Neural crest cell (in vitro differentiated cells): ENCODE measurements at places on chromosomes 12 and 14.

DNA sequence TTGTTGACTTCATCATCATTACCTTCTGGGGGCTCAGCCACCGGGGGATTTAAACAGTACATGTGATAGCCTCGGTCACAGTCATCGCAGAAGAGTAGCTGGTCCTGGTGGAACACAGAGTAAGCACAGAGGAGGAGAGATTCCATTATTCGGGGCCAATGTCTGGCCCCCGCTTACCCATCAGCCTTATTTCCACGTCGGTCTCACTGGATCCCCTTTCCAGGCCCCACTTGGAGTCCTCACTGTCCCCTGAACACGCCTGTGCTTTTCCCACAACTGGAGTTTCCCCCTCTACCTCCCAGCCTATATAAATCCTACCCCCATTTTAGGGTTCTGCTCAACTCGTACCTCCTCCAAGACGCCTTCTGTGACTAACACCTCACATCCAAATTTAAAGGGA, 274.0 kb downstream of the DPF3 start:
- DNase-seq, result no peak

DNA sequence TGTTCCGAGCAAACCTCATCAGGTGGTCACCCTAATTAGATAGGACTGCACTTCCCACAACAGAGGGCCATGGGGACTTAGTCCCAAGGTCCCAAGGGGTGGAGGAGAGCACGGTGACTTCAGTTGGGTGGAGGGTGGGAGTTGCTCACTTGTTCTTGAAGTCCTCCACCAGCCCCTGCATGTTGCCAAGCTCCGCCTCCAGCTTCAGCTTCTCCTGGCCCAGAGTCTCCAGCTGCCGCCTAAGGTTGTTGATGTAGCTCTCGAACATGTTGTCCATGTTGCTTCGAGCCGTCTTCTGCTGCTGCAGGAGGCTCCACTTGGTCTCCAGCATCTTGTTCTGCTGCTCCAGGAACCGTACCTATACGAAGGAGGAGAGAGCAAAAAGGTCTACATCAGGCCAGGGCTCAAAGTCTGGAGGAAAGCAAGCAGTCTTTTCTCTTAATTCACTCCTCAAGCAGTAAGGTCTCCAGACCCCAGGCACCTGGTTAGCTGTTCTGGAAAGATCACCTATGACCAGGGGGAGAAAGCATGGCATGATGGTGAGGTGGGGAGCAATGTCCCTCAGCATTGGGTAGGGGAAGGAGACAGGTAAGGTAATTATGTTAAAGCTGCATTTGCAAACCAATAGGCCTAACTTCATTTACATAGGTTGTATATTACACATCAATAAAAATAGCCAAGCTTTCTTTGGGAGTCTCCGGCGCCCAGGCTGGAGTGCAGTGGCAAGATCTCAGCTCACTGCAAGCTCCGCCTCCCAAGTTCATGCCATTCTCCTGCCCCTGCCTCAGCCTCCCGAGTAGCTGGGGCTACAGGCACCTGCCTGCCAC, 2.9 kb downstream of the KRT8 start:
- no peak for DNase-seq

GRCh38 chr12:46516933-46517578, 144.5 kb upstream of the SLC38A2 start:
- DNase-seq, result no peak

DNA sequence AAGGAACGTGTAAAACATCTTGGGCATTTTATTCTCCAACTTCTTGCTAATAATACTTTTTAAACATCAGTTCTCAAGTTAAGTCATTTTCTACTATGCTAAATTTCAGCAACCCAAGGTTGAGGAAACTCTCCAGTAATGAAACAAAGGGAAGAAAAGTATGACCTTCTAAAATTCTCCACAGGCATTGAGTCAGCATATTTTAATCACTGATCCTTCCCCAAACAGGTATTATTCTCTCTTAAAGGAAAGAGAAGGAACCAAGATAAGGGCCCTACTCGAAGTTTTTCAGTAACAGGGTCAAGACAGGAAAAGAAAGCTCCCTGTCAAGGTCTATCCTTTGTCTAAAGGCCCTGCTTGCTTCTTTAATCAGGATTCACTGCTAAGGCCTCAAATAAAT, 3.0 kb downstream of the KICS2 start:
- DNase-seq, result no peak

DNA sequence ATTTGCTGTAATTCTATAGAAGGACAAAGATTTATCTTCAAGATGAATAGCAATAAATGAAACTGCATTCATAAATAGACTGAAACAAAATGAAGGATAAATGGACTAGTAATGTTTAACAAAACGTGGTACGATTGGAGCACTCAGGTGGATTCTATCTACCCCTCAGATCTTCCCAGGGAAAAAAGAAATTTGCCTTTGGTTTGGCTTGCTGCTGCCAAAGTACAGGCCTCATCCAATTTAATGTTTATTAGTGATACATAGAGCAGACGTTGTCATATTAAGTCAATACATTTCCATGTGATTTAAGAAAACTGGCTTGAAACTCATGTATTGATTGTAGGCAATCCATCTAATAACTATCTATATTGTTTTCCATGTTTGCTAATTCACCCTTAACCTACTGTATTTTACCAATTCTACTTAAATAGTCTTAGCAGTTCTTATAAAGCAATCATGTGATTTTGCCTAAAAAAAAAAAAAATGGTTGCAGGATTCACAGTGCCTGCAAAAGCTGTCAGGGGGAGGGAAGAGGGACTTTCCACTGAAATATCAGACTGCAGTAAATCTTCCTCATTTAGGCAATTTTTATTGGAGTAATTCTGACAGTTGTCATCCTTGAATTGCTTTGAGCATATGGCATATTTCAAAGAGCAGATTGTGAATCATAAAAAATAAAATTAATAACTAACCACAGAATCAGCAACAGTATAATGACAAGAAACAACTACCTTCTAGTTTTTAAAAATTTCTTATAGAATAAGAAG, 242.2 kb upstream of the NPAS3 start:
- DNase-seq, result no peak

DNA sequence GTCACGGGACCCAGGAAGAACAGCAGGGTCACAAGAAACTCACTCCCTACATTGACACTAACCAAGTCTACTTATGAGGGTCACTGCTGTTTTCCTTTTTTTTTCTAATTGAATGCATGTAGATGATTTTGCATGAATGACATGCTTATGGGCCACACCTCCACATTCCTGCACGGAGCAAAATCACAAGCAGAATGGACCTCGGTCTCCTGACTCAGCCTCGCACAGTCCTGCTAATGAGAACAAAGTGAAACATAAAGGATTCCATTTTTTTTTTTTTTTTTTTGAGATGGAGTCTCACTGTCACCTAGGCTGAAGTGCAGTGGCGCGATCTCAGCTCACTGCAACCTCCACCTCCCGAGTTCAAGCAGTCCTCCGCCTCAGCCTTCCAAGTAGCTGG, 12.3 kb downstream of the SCARB1 start:
- DNase-seq, result no peak

DNA sequence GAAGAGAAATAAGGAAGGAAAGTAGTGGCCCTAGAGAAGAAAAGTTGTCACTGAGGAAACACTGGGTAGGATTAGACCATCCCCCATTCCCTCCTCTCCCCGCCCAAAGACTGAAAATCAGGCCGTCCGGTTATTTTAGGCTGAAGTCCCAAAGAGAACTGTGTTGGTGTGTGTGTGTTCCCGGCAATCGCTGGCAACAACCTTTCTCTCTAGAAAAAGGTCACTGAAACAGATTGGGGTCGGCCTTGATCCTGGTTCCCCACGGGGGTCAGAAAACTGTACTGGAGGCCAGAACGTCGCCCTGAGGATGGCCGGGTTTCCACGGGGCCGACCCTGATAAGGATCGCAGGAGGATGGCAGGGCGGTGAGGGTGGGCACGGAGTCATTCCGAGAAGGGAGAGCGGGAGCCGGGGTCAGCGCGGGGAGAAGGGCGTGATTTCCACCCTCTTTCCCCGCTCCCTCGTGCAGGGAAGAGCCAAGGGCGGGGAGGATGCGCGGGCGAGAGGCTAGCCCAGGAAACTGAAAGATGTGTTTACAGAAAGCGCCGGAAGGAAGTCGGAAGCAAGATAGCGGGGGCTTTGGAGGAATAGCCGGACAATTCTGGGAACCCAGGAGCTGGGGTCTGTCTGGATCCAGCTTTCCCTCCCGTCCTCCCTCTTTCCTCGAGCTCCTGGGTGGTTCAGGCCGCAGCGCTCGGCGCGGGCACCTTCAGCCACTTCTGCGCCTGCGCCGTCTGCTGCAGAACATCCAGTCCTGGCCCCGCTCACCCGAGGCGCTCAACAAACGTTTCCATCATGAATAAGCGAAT, 25.3 kb upstream of the SPTLC2 start:
- no peak for DNase-seq

GRCh38 chr12:61220337-61220736, 1039.9 kb upstream of the USP15 start:
- no peak for DNase-seq

DNA sequence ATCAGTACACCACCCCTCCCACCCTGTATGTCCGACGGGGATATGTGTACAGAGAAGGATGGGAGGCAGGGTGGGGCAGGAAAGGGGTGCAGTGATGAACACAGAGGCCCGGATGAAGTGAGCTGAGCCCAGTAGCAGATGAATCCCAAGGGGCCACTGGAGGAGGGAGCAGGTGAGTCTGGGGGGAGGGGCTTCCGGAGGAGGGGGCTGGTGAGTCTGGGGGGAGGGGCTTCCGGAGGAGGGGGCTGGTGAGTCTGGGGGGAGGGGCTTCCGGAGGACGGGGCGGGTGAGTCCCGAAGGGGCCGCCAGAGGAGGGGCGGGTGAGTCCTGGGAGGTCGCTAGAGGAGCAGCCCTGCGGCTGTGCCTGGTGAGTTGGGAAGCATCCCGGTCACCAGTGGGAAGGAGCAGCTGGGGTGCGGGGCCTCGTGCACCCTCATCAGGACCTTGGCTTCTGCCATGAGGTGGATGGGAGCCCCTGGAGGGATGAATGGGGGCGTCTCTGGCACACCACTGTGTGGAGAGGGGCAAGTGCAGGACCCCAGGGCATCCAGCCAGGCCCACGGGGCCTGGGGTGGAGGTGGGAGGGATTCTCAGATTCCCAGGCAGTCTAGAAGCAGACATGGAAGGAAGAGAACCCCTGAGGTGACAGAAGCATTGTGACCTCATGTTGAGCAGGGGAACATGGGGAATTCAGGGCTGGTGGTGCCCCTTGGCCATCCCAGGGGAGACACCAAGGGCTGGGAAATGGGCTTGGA, 14.0 kb downstream of the BEGAIN start:
- no peak for DNase-seq

GRCh38 chr12:70317781-70318180, 48.3 kb upstream of the KCNMB4 start:
- DNase-seq, result no peak

DNA sequence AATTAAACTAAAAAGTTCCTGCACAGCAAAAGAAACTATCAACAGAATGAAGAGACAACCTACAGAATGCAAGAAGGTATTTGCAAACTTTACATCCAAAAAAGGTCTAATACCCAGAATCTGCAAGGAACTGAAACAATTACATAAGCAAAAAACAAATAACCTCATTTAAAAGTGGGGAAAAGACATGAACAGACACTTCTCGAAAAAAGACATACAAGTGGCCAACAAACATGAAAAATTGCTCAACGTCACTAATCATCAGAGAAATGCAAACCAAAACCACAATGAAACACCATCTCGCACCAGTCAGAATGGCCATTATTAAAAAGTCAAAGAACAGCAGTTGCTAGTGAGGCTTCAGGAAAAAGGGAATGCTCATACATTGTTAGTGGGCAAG, 15.2 kb downstream of the PDE6H start:
- no peak for DNase-seq

- DNase-seq, result no peak
Observed at GRCh38 chr12:47882781-47883546, 21.8 kb downstream of the VDR start.

DNA sequence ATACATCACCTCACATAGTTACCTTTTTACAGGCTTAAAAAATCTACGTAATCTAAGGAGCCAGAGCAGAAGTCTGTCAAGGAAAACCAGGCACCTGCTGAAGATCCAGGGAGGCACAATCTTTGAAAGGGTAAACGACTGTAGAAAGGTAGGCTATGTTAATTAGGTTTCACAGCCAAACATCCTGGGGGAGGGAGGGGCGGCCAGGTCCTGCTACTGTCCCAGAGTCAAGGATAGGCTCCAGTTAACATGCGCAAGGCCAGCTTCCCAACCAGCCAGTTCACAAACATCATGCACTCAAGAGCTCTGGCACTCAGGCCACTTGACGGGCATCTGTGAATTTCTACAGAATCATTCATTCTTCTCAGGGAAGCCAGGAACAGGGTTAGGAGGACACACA, 22.9 kb downstream of the NIN start:
- DNase-seq, result no peak

- peak; percentile 70 for DNase-seq
Observed at GRCh38 chr14:103528587-103529382, at the start of gene TRMT61A. Gene TRMT61A, plus strand, starts transcription at chr14:103529196. Its CDS starts 783 bp downstream, at chr14:103529979.

DNA sequence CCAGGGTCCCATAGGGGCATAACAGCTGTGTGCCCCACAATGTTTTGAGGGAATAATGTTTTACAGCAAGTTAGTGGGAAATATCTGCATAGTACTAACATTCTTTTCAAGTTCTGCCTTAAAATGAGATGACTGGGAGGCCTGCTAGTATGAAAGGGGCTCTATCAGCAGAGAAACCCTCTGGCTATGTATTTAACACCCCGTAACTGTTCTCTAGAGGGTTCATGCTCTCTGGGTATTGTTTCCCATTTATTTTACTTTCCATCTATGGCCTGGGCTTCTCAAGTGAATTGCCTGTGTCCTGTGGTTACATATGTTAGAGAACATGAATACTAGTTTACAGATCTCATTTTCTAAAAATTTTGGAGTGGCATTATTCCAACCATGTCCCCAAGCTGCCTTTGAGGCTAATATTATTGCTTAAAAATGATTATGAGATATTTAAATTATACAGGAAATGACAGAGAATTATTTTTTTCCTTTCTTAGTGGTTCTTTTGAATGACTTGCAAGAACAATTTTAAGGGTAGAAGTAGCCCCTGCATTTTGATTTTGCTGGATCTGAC, 37.5 kb downstream of the GNG2 start:
- DNase-seq, result no peak

DNA sequence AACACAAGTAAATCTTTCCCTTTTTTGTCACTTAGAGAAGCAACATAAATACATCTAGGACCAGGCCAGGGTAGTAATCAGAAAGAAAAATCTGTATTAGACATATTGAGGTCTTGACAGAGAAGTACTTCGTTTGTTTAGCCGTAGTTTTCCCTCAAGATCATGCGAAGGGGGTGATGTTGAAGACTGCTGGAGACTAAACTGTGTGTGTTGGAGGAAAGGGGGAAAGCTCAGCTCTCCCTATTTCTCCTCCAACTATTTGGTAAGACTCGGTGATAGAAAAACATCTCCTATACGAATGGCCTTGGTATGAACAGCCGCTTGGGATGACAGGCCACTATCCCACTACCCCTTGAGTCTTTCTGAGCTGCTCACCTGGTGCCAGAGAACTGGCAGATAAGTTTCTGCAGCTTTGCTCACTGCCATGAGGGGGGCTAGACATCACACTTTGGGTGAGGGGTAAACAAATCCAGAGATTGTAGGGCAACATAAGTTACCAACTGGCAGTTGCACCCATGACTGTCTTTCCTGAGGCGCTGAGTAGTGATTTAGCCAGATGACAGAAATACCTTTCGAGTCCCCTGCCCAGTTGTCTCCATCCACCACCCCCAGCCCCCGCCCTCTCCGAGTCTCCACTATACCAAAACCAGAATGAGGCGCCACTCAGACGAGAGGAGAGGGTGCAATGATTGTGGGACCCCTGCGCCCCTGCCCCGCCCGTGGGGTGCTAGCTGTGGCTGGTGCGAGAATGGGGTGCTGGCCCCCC, 685 bp downstream of the VAMP1 start:
- DNase-seq, result no peak
